Activated T-cell treated with anti-CD3 and anti-CD28 coated beads, Interleukin-2, amount 50 U/mL, for 4 hours (primary cell): ENCODE measurements at places on chromosomes 2 and 18. TPM values are rescaled to one million over a fixed set of nuclear protein-coding genes. Genes with fewer than 3 reads are reported as not detected.

DNA sequence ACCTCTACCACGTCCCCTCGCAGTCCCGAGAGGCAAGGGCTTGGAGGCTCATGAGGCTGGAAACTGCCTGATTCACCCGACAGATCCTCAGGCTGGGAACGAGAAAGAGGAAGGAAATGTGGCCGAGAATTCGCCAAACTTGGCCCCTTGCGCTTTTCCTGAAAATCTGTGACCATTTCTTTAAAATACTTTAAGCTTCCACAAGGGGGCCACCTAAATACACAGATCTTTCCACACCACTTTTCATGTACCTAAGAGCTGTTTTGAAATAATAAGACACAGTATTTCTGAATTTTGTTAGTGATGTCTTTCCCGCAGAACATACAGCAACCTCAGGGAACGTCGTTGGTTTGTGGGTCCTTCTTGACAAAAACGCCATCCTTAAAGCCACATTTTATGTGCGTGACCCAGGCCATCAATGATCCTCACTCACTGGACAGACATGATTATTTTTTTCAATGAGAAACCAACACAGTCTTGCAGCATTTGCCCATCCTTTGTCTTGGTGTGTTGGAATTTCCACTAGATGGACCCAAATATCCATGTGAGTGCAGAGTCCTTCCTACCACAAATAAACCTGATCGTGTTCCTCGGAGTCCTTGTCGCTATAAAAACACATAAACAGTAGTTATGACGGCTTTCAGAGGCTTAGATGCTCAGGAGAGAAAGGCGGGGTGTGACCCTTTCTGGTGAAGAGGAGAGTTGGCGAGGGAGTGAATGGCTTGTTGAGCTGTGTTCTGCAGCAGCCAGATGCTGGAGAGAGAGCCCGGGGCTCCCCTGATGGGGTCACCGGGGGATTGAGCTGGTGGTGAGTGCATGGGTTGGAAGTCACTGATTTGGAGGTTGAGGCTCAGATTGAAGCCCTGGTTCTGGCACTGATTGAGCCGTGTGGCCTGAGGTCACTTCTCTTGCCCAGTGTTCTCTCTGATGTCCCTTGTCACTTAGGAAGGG lies 25.0 kb downstream of the DCDC2C start:
- no peak for DNase-seq

Gene MC2R
- not detected for total RNA-seq

Gene ELAC1
- total RNA-seq = 6.5 TPM

Gene SKA1
- total RNA-seq = 3.9 TPM

DNA sequence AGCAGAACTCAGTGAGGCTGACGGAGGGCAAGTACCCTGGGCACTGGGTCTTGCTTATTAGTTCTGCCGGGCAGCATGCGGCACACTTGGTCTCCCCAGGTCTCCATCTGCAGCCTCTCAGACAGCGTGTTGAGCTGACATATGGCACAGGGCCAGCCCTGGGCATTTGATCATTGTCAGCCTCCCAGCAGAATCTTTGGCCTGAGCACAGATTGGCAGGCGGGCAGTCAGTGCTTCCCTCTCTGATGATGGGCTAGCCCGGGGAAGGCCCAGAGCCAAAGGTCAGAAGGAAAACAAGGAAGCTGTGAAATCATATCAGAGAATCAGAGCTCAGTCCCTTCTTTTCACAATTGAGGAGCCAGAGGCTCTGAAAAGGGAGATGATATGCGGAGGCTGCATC lies 150.1 kb upstream of the LRRTM1 start:
- DNase-seq = no peak

GRCh38 chr2:201985728-201986462 lies 47.8 kb upstream of the FZD7 start:
- no peak for DNase-seq

GRCh38 chr2:21837168-21837960 lies 713.6 kb downstream of the TDRD15 start:
- DNase-seq = no peak

GRCh38 chr2:114170070-114170469 lies 272.4 kb upstream of the DPP10 start:
- DNase-seq = no peak

DNA sequence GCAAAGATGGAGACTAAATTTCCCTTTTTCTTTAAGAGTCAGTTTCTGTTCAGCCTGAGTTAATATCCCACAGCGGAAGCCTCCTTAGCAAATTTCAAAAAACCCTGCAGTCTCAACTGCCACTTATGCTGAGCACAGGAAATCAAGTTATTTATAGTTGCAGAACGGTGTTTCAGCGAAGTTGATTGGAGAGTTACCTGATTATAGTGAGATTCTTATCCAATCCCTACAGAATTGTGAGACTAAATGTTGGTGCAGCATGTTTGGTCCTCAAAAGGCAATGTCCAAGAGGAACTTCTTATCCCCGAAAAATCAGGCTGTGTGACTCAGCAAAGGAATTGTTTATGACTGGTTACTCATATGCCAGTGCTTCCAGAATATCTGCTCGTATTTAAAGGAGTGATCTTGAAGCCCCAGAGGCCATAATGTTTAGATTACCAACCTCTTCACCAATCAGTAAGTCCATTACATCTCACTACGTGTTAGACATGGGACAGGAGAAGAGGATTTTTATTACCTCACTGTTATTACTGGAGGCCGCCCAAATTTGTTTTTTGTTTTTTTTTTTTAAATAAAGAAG lies 67.9 kb downstream of the LRRFIP1 start:
- DNase-seq = no peak

- DNase-seq = no peak
Observed at GRCh38 chr18:12858991-12859390, 25.0 kb downstream of the PTPN2 start.

DNA sequence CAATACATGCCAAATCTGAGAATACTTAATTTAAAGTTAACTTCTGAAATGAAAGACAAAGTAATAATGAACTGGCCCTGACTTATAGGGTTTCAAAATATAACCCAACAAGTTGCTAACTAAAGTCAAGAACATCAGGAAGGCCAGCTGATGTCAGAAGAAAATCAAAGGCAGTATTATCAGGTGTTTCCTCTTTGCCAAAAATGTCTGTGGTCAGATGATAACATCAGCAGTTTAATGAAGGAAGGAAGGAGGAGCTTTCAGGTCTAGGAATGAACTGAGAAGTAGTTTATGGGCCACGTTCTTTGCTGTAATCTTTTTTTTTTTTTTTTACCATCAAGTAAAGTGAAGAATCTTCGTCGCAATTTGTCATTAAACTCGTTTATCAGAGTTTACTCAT lies 40.9 kb downstream of the CDH2 start:
- DNase-seq = no peak

- DNase-seq = no peak
Observed at GRCh38 chr18:41244591-41245037, 710.4 kb upstream of the PIK3C3 start.

Gene OSBPL6
- total RNA-seq = 0.53 TPM

- DNase-seq = no peak
Observed at GRCh38 chr18:11324956-11325882, 175.8 kb upstream of the PIEZO2 start.

Gene CPO
- not detected for total RNA-seq

DNA sequence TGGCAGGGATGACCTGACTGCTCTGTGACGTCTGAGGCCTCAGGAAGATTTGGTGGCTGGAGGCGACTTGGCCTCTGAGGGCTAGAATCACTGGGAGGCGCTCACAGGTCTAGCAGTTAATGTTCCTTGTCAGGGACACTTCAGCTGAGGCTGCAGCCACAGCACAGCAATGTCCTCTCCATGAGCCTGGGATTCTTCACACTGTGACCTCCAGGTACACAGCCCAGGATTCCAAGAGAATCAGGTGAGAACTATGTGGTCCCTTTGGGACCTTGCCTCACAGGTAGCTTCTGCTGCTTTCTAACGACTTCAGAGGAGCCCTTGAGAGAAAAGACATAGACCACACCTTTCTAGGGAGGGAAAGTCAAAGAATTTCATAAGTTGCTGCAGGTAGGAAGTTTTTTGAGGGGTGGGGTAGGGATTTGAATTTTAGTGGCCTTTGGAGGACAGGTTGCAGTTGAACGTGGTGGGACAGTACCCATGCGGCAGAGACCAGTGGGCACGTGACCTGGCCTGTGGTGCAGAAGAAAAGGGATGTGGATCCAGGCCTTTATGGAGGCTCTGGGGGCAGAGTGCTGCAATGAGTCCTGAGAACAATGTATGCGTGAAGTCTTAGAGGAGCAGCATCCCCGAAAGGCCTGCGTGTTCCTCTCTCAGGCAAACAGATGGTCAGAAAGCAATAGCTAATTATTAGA lies 86.2 kb downstream of the LYPD1 start:
- DNase-seq = no peak

- DNase-seq = no peak
Observed at GRCh38 chr2:197940382-197940781, 136.0 kb downstream of the PLCL1 start.

Gene UGT1A4
- not detected for total RNA-seq

Gene RAB6C
- total RNA-seq = not detected

- no peak for DNase-seq
Observed at GRCh38 chr18:47775961-47776360, 154.5 kb downstream of the SMAD2 start.

Gene PLEKHH2
- total RNA-seq = 0.33 TPM

- DNase-seq = no peak
Observed at GRCh38 chr2:3667151-3667631, 9.2 kb downstream of the ALLC start.

Gene CCDC121
- total RNA-seq = 0.11 TPM

DNA sequence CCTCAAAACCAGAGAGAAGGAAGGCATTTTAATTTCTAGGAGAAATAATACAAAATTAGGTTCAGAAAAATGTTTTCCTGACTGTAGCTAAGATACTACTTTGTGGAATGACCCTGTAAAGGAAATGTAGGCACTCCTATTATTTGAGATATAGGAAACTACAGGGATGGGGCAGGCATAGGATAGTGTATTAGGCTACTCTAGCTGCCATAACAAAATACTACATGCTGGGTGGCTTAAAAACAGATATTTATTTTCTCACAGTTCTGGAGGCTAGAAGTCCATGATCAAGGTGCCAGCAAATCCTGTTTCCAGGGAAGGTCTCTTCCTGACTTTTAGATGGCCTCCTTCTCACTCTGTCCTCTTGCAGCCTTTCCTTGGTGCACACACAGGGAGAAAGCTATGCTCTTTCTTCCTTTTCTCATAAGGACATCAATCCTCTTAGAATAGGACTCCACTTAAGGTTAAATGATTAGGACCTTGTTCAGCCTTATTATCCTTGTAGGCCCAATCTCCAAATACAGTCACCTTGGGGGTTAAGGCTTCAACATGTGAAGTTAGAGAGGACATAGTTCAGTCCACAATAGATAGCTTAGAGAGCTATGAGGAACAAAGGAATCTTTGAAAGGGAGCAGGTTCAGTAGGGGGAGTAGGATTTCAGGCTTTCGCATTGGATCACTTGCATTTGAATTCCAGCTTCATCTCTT lies 14.0 kb upstream of the CAVIN2 start:
- DNase-seq = no peak

Gene EMILIN2
- total RNA-seq = 19.2 TPM

DNA sequence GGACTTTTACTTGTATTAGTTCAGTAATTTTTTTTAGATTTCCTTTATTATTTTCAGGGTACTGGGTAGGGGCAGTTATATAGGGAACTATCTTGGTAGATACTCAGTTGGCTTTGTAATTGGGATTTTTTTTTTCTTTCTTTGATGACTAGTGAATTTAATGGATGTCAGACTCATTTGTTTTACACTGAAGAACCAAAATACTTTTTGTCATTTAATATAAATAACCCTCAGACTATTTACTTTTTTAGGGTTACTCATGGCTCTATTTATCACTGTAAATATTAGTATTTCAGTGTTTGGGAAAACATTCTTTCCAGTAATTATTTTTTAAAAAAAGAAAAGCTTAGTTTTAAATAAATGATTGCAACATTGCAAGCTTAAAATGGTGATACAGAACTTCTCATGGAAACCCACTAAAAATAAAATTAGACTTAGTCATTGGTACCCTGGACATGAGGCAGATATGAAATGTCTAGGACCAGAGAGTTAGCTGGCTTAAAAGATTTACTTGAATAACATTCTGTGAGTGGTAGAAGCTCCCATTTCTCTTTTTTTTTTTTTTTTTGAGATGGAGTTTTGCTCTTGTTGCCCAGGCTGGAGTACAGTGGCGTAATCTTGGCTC lies 74.4 kb upstream of the CYP20A1 start:
- no peak for DNase-seq

DNA sequence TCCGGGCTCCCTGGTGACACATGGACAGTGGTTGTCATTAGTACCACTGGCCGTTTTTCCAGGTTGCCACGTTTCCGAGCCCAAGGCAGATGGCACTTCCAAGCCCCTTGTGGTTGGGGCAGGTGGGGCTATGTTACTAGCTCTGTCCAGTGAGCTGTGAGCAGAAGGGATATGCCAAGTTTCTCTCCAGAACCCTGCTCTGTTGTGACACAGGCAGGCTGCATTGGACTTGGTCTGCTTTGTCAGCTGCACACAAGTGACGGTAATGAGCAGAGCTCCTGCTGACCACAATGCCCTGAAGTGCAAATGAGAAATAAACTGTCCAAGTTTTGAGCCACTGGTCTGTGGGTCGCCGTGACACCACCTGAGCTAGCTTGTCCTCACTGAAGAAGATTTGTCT lies 118.8 kb downstream of the GYPC start:
- DNase-seq = no peak
